ENCODE measurements at places on chromosomes 13 and 19.

GRCh38 chr19:52139252-52140031 is at the start of gene ZNF616:
ZNF616 (minus strand) TSS chr19:52139938; CDS start chr19:52130512, 9,426 bp downstream.
- peak; percentile 97 for DNase-seq

- DNase-seq, result no peak
Observed at GRCh38 chr13:22176968-22177520, 506.2 kb downstream of the FGF9 start.

DNA sequence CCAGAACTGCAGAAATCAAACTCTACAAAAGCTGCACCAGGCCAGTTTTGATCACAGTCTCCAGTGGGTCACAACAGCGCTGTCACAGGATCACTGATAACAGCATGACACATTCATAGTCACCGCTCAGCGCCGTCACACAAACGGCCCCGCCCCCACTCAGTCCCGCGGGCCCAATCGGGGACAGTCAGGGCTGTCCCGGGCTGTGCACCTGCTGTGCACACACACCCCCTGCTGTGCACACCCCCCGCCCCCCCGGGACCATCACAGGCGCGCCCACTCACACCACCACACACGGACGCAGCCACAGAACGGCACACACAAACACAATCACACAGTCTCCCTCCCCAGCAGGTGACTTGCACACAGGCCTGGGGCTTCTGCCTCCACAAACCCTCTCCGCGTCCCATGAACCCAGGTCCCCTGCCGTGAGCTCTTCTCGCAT is 435 bp upstream of the ZNF382 start:
- DNase-seq, result peak; percentile 85

- no peak for DNase-seq
Observed at GRCh38 chr13:25391932-25392331, 20.2 kb downstream of the ATP8A2 start.

DNA sequence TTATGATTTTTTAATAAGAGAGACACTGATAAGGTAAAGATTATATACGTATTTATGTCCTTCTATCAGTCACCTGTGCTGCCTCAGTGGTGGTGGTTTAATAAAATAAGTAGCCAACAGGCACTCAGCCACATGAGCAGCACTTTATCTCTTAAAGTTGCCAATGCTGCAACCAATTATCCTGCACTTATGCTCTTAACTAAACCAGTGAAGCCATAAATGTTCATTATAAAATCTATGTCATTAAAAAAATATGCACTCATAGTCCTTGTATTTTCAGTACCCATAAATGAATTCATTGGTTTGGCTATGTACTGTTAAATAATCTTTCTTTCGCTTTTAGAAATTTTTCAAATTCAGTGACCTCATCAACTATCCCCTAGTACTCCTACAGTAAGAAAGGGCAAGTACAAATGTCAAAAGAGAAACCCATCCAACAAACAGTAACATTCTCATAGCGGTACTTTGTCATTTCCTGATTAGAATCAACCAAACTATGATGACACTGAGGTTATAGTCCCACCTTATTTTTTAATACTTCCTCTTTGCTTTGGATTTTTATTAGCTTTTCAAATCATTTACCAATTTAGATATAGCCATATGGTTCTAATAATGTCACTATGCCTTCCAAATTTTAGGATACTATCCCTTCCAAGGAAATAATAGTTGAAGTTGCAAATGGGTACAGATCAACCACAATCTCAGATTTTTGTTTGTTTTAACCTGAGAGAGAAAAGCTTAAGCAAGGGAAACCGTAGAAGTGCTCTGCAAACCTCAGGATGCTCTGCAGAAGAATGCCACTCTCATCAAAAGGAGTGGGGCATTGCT is 190.9 kb downstream of the KLF12 start:
- DNase-seq, result peak; percentile 60

GRCh38 chr19:29401712-29402421 is 123.9 kb upstream of the VSTM2B start:
- no peak for DNase-seq

GRCh38 chr13:49627831-49628652 is at the start of gene ARL11:
ARL11 (plus strand) TSS chr13:49628507; CDS start chr13:49630448, 1,941 bp downstream.
- DNase-seq, result peak; percentile 75

- DNase-seq, result no peak
Observed at GRCh38 chr19:14496834-14497227, 904 bp upstream of the GIPC1 start.

DNA sequence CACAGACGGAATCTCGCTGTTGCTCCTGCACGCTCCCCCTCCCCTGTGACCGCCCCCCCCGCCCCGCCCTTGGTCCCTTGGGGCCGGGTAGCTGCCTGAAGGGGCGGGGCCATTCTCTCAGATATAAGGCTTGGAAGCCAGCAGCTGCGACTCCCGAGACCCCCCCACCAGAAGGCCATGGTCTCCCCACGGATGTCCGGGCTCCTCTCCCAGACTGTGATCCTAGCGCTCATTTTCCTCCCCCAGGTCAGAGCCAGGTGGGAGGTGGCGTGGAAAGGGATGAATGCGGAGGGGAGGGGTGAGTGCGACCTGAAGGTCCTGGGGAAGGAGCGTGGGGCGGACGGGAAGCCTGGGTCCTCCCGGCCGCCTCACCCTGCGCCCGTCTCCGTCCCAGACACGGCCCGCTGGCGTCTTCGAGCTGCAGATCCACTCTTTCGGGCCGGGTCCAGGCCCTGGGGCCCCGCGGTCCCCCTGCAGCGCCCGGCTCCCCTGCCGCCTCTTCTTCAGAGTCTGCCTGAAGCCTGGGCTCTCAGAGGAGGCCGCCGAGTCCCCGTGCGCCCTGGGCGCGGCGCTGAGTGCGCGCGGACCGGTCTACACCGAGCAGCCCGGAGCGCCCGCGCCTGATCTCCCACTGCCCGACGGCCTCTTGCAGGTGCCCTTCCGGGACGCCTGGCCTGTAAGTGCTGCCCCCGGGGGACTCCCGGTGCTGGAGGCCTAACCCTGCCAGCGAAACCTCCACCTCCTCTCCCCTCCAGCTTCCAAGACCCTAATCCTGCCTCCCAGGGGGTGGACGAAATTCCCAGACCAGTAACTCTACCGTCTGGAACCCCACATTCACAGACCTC is at the start of gene DLL3:
Gene DLL3 (plus strand): TSS at position 150 of the 845 bp plus-strand sequence. CDS start 28 bp downstream, at position 178.
- DNase-seq, result no peak

- peak; percentile 50 for DNase-seq
Observed at GRCh38 chr19:7326105-7326877, 22.4 kb upstream of the ARHGEF18 start.

DNA sequence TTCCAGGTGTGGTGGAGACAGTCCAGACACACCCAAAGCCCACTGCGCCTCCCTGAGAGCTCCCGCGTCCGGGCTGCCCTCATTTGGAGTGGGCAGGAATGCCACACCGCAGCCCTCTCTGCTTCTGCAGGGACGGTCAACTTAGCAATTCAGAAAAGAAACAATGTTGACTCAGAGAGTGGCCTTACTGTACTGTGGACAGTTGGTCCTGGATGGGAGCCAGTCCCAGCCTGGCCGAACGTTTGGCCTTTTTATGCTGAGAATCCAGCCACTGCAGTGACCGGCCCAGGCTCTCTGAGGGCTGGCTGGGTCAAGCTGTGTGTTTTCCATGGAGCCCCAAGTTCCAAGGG is 7.2 kb downstream of the GAS6 start:
- DNase-seq, result no peak

- DNase-seq, result no peak
Observed at GRCh38 chr13:50629497-50629896, 214.0 kb downstream of the DLEU7 start.

- no peak for DNase-seq
Observed at GRCh38 chr13:52454459-52454819, 839 bp upstream of the CKAP2 start.

- no peak for DNase-seq
Observed at GRCh38 chr19:31332096-31332495, 17.1 kb downstream of the TSHZ3 start.

DNA sequence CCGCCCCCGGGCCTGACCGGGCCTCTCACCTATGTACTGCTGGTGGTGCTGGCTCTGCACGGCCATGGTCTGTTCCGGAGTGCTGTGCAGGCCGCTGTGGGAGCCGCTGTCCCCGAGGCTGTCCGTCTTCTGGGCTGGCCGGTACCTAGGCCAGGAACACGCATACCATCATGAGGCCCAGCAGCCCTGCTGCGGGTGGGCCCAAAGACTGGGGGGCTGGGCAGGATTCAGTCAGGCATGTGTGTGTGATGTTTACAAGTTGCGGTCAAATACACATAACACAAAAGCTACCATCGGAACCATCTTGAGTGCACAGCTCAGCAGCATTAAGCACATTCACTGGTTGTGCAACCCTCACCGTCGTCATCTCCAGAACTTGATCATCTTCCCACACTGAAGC is 32.2 kb upstream of the RANBP3 start:
- DNase-seq, result no peak

- DNase-seq, result no peak
Observed at GRCh38 chr13:72317346-72318109, 409.9 kb downstream of the MZT1 start.

GRCh38 chr13:43764349-43764748 is 22.4 kb downstream of the ENOX1 start:
- DNase-seq, result no peak

DNA sequence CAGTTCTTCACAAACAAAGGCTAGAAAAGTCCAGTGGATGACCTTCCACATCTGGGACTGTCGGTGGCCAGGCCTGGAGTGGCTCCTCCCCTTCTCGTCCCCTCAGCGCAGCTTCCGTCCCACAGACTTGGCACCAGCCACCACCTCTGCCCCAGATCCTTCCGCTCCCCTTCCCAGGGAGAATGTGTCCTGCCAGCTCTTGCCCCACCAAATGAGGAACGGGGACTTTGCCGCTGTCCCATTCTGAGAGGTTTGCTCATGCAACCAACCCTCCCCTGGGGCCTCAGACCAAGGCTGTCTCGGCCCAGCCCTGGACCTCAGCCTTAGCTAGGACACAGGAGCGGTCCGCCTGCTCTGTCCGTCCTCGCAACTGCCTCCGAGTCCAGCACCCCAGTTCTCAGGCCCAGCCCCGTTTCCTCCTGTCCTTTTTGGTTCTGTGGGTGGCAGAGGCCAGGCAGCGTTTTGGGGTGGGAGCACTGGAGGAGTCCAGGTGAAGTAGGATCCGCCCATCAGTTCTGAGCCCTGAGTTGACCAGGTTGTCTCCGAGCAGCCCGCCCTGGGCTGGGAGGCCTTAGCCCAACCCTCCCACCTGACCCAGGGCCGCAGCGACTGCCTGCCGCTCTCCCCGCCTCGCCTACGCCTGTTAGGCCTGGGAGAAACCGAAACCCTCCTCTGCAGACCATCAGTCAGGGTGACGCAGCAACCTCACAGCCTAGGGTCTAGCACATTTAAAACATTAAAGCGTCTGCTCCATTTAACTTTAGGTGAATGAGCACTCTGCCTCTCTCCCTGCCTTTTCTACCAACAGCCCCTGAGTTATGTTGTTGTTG is 284.3 kb downstream of the FOXO1 start:
- DNase-seq, result no peak

GRCh38 chr19:29372921-29373797 is 152.6 kb upstream of the VSTM2B start:
- DNase-seq, result no peak

DNA sequence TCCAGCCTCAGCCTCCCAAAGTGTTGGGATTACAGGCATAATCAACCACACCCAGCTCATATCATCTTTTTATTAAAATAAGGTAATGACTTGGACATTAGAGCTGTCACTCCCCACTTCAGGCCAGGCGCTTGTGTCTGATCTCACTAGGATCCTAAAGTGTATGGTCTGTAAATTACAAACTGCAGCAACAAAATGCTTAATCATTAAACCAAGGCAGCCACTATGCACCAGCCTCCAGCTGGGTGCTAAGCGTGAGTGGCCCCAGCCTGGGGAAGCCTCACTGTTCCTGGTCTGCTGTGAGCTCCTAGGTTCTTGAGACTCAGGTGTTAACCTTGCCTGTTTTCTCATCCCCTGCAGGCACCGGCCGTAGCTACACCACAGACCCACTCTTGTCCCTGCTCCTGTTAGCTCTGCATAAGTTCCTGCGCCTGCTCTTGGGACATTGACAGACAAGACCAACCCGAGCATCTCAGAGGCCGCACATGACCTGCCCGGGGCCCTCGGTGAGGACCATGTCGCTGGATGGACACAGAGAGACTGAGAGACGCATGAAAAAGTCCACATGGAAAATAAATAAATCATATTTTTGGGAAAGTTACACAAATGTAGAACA is 37.8 kb downstream of the VSTM2B start:
- DNase-seq, result no peak

DNA sequence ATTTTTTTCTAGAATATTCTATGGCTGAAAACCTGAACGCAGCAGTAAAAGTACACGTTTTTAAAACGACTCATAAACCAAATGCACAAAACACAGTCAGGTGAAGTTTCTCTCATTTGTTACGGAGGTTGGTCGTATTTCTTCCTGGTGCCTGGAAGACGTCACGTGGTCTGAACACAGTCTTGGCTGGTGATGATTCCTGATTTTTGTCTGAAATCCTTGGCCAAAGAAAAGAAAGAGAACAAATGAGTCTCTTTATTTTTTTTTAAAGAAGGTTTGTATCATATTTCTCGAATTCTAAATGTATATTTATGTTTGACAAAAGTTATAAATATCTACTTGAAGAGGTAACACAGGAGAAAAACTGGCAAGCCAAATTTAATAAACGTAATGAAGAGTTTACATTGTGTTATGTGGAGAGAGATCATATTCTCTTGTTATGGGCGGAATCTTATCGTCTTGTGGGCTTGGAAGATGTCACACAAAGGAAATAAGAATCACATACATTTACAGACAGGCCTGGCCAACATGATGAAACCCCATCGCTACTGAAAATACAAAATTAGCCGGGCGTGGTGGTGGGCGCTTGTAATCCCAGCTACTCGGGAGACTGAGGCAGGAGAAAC is 10.0 kb upstream of the PNMA8A start:
- DNase-seq, result no peak

DNA sequence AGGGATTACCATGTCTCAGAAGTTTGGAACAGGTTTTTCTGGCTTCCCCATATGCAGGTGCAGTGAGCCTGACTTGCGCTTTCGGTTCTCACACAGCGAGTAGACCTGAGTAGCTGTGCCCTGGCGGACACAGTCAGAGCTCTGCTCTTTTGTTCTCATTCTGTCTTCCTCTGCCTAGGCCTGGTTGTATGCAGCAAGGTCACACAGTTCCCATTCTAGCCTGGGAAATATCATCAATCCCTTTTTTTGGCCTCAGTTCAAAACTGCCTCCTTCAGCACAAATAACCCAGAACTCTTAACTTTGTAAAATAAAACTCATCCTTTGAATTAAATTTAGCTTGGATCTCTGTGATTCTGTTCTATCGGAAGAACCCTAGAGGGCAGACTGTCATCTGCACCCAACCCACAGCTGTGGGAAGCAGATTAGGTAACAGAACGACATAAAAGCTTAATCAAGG is 10.2 kb downstream of the OXGR1 start:
- DNase-seq, result peak; percentile 23

GRCh38 chr19:43779820-43780219 is 953 bp downstream of the KCNN4 start:
- no peak for DNase-seq

DNA sequence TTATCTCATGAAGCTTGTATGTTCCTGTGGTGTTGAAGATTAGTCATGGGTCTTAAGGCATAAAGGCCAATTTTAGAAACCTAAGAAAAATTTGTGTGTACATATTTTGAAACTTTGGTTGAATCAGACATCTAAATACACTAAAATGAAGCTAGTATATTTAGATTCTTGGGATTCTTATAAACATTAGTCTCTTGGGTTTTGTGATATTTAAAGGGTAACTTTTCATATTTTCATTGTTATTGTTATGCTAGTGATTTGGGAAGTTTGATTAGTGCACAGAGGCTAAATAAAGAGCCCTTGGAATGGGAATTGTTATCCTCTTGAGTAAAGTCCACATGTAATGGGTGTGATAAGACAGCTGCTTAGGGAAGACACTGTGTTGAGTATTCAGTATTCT is 24.5 kb downstream of the UBA2 start:
- DNase-seq, result no peak

- no peak for DNase-seq
Observed at GRCh38 chr13:110447058-110447511, 114.4 kb downstream of the RAB20 start.

All from CD4-positive, alpha-beta T cell (primary cell).